ENCODE measurements at places on chromosomes 3 and 15.

GRCh38 chr3:53166206-53166605 is 5.2 kb downstream of the PRKCD start:
- DNase-seq, result no peak

- no peak for DNase-seq
These were observed 377.1 kb upstream of the TBL1XR1 start for GRCh38 chr3:177574222-177574856.

DNA sequence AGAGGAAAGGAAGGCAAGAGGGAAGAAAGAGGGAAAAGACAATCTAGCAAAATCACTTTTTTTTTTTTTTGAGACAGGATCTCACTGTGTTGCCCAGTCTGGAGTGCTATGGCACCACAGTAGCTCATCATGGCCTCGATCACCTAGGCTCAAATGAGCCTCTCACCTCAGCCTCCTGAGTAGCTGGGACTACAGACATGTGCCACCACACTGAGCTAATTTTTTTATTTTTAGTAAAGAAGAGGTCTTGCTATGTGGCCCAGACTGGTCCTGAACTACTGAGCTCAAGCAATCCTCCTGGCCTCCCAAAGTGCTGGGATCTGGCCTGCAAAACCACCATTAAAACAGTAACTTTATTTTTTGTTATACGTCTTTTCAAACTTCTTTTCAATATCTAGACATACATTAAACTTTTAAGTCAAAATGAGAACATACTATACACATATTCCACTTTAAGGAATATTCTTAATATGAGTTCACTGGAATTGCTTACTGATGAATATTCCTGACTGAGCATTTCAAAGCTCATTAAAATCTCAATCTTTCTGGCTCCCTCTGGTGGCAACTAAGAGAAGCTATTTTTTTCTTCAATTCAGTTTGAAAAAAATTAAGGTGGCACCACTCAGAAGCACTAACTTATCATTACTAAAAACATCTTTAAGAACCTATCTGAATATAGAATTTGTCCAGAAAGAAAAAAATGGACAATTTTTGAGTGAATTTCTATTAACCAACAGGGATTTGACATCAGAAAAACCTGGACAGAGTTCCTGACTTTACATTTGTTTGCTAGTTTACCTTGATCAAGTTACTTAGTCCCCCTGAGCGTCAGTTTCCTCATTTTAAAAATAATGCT is 40.9 kb downstream of the UACA start:
- DNase-seq, result no peak

- DNase-seq, result no peak
These were observed 154.1 kb downstream of the LSAMP start for GRCh38 chr3:116291141-116291540.

DNA sequence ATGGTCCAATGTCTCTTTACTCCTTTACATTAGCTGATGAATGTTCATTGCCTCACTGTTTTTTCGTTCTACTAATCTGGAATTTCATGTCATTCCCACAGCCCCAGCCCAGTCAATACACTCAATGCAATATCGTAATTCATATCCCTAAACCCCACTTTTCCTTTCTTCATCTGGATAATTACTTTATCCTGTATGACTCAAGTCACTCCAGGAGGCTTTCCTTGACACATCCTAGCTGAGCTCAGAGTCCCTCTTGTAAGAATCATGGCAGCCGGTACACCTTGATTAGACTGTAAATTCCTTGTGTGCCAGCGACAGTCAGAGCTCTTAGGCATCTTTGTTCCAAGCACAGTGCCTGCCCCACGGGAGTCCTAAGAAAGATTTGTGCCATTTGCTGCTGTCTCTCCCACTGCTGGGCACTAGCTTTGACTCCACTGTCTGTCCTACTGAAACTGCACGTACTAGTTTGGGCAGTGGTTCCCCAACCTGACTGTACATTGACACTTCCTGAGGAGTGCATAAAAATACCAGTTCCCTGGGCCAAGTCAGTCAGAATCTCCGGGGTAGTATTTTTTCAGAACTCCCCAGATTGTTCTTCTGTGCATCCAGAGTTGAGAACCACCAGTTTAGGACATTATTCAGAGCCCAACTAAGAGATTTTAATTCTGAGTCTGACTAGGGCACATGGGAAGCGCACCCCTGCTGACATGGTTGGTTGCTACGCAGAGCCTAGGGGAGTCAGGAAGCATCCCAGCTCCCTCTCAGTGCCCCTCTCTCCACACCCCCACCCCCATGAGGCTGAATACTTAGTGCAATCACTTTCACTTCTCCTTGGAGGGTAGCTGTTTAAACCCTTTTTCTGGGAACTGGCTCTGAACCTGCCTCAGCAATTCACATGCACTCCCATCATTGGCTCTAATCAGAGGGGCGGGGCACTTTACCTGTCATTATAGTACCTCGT is 19.5 kb upstream of the C3orf70 start:
- no peak for DNase-seq

- DNase-seq, result no peak
These were observed 52.2 kb upstream of the ACP3 start for GRCh38 chr3:132265028-132265427.

DNA sequence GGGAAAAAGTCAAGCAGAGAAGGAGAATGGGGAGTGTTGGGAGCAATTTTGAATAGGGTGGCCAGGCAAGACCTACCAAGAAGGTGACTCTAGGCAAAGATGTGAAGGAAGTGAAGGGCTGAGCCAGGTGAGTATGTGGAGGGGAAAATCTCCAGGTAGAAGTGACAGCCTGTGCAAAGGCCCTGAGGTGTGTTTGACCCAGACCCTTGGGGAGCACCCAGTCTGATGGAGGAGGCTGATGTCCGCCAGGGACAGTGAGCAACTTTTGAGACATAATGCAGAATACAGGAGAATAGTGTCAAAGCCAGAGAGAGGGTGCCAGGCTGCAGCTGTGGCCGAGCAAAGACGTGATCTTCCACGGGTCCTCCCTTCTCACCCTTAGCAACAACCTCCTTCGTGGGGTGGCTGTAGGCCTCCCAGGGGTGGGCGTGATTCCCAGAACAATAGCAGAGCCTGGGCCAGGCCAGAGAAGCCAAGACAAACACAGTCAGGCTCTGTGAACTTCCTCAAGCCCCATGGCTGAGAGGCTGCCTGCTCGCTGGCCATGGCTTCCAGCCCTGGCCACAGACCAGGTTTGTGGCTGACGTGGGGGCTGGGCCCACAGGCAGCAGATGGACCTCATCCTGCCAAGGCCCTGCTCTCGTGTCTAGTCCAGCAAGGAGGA is 58.1 kb downstream of the SLC6A6 start:
- DNase-seq, result no peak

- DNase-seq, result no peak
These were observed 15.6 kb upstream of the RAP2B start for GRCh38 chr3:153146191-153147053.

DNA sequence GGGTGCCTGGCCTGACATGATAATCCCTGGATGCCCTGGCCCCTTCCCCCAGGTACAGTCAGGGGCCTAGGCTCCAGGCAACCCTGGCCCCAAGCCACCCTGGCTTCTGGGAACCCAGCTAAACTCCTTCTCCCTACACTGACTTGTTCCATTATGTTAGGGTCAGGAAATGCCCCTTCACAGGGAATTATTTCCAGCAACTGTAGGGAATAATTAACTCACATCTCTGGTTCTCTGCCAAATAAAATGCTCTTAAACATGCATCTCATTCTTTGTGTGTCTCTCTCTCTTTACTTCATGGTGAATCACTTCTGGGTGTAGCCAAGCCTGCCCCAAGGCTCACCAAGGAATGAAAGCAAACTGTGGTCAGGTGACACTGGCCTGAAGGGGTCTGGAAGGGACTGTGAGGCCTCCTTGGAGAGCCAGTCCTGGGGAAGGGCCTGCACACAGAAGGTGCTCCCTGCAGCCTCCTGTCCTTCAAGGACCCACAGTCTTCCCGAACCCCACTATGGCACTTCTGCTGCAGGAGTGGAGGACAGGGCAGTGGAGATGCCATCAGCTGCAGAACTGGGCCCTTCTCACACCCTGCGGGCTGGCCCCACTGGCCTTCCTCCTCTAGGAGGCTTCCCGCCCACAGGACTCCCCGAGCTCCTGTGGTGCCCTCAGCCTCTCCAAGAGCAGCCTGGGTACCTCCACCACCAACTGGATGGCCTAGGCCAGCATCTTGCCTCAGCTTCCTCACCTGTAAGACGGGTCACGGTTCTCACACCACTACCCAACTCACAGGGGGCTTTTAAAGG is 17.6 kb downstream of the TKT start:
- no peak for DNase-seq

DNA sequence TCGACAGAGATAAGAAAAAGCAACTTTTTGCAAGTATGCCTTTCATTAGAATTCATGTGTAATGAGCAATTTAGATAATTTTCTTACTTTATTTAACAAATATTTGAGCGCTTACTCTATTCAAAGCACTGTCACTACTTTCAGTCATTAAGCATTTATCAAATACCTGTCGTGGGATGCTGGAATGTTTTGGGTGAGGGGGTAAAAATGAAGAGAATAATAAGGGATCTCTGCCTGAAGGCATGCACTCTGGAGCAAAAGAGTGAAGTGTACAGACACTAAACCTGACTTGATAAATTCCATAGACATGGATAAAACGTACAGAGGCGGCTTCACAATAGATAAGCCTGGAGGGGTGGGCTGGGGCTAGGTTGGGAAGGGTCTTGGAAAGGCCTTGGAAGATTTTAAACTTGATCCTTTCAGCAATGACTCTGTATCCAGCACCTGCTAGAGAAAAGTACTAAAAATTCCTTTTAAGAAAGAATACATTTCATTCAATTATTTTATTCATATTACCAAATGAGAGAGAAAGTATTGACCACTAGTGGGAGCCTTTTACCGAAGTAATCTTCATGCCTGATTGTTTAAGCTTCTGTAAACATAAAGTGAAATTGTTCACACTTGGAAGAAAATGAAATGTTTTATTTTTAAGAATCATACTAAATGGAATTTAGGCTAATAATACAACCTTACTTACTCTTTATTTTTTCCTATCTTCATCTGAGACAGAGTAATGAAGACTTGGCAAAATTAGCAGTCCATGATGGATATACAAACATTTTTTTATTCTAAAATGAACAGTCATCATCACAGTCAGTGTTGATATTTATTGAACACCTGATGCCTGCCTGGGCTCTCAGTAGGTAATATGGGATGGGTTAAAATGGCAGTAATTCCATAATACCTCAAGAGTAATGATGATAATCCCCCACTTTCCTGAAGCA is 113.2 kb downstream of the PPP2R3A start:
- DNase-seq, result no peak

DNA sequence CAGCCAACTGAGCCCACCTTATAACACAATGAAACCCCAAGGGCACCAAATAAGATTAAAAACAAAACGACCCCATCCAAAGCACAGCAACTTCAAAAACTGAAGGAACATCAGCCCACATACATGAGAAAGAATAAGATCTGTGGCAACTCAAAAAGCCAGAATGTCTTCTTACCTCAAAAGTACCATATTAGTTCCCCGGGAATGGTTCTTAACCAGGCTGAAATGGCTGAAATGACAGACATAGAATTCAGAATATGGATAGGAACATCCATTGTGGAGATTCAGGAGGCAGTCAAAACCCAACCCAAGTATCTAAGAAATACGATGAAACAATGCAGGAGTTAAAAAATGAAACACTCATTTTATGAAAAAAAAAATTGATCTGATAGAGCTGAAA is 222.3 kb downstream of the SCAPER start:
- DNase-seq, result no peak

- DNase-seq, result no peak
These were observed 23.2 kb downstream of the CTNNB1 start for GRCh38 chr3:41222501-41222900.

- no peak for DNase-seq
These were observed 127.8 kb downstream of the STAG1 start for GRCh38 chr3:136624371-136624770.

DNA sequence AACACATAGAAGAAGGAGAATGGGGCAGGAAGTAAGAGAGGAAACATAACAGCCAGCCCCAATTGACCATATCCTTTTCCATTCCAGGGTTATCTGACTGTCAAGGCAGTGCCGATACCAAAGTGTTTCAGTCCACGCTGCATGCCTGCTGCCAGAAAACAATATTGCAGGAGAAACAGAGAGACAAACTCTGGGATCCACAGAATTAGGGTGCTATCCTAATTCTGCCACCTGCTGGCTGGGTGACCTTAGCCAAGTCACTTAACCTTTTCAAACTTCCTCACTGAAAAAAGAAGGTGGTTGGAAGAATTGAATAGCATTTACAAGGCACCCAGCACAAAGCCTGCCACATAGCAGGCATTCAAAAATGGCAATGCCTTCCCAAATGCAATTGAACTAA is 32.0 kb downstream of the GLB1 start:
- no peak for DNase-seq

GRCh38 chr15:43215961-43216360 is 4.9 kb downstream of the EPB42 start:
- DNase-seq, result no peak

- DNase-seq, result no peak
These were observed 192.2 kb downstream of the MBNL1 start for GRCh38 chr3:152460936-152461335.

DNA sequence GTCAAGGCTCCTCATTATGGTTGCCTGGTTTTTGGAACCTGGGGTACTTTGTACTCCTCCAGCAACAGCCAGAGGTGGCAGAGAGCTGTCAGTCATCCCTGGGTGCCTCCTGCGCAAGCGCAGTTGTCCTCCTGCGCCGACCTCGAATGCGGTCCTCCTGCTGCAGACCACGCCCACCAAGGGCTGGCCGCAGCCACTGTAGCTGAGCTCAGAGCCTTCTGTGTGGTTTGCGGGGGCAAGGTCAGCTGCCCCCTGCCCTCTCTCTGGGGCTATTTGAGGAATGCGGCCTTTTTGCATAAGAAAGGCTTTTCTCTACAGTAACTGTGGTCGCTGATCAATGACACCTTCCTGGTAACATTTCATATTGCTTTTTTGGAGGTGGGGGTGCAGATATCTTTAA is 131.3 kb upstream of the SNRPN start:
- DNase-seq, result no peak

DNA sequence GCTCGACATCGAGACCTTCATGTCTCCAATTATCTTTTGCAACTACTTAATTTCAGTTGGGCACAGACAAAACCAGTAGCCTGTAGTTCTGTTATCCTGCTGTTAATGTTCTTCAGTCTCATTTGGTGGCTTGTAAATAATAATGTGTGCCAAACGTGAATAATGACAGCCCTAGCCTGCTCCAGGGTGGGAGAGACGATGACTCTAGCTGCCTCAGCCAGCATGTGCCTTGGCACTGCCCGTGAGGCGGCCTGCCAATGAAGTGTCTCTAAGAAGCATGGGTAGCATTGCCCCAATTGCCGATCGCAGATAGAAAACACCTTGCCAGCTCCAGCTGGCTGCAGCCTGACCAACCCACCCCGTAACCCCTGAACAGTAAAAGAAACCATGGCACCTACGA is 58.8 kb downstream of the ASB7 start:
- no peak for DNase-seq

All from activated CD4-positive, CD25-positive, alpha-beta regulatory T cell treated with anti-CD3 and anti-CD28 coated beads, Interleukin-2, amount 50 U/mL, for 16 hours (primary cell).